ENCODE measurements at places on chromosomes 16 and 17.

DNA sequence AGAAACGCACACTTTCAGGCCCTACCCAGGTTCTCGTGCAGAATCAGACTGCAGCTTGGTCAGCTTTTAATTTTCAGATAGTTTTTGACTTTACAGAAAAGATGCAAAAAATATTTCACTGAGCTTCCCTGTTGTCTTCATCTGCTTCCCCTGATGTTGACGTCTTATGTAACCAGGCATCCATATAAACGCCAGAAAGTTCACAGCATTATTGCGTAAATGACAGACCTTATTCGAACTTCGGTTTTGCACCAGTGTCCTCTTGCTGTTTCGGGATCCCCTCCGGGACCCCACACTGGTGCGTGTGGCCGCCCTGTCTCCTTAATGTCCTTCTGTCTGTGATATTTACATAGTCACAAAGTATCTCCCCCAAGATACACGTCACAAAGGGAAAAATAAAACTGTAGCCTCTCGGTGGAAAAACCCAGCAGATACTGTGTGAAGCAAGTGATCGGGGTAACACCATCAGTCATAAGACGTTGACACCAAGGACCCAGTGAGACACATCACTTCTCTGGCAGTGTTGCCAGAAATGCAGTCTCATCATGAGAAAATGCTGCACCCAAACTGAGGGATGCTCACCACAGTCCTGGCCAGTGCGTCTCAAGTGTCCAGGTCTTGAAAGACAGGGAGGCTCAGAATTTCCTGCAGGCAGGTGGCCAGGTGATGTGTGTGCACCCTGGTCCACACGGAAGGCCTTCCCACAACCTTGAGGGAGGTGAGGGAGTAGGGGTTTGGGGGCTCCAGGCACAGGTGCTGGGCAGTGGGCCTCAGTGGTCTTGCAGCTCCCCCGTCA is 4.3 kb downstream of the BANP start:
- DNase-seq = no peak

GRCh38 chr17:35605678-35606077 is 18.6 kb downstream of the AP2B1 start:
- DNase-seq = no peak

GRCh38 chr17:17750881-17751280 is 69.6 kb downstream of the RAI1 start:
- no peak for DNase-seq

- no peak for DNase-seq
Observed at GRCh38 chr17:65013613-65014391, 42.7 kb downstream of the GNA13 start.

DNA sequence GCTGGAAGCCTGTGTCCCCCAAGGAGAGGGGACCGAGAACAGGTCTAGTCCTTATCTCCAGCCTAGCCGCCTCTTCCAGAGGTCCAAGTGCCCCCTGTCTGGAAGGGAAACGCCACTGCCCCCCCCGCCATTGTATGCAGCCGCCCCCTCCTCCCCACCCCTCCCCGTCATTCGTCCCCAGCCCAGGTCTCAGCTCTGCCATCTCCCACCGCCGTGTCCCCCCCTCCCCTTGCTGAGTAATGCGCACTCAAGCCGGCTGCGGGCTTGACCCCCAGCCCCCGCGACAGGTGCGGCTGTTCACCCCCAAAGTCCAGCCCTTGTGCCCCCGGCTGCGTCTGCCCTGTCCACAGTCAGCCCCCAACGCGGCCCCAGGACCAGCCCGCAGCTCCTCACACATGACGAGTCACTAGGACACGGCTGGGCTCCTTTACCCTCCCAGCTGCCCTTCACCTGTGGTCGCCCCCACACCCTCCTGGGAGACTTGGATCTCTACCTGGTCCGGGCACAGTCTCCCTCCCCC is 622 bp downstream of the GPRC5B start:
- DNase-seq = no peak

- no peak for DNase-seq
Observed at GRCh38 chr17:57099165-57099564, 14.1 kb downstream of the AKAP1 start.

DNA sequence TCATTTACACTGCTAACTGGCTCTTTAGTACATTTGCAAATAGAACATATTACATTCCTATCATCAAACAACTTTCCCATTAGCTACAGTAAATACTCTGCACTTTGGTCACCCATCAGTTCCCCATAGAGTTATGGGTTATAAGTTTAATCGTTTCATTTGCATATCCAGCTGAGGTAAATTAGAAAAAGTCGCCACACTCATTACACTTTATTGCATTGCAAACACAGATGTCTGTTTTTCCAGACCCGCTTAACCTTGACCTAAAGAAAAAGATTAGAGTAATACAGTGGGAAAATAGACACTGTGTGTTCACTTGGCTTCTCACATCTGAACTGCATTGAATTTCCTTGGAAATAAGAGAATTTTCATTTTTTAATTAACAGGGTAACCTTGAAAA is 213.1 kb upstream of the PSMD7 start:
- DNase-seq = no peak

- DNase-seq = no peak
Observed at GRCh38 chr17:6100146-6100545, 30.0 kb downstream of the WSCD1 start.

GRCh38 chr16:87317750-87318644 is 805 bp upstream of the C16orf95 start:
- no peak for DNase-seq

- no peak for DNase-seq
Observed at GRCh38 chr16:75801307-75801706, 75.0 kb upstream of the CPHXL start.
